Activated T-cell treated with anti-CD3 and anti-CD28 coated beads, Interleukin-2, amount 50 U/mL, for 48 hours (primary cell): ENCODE measurements at places on chromosomes 11 and 22.

- DNase-seq = no peak
Measured at GRCh38 chr11:122791411-122791810, 46.9 kb upstream of the CRTAM start.

- DNase-seq = no peak
Measured at GRCh38 chr22:20479612-20480196, 15.9 kb downstream of the KLHL22 start.

GRCh38 chr11:27255447-27255828 is 107.6 kb downstream of the CCDC34 start:
- DNase-seq = no peak

DNA sequence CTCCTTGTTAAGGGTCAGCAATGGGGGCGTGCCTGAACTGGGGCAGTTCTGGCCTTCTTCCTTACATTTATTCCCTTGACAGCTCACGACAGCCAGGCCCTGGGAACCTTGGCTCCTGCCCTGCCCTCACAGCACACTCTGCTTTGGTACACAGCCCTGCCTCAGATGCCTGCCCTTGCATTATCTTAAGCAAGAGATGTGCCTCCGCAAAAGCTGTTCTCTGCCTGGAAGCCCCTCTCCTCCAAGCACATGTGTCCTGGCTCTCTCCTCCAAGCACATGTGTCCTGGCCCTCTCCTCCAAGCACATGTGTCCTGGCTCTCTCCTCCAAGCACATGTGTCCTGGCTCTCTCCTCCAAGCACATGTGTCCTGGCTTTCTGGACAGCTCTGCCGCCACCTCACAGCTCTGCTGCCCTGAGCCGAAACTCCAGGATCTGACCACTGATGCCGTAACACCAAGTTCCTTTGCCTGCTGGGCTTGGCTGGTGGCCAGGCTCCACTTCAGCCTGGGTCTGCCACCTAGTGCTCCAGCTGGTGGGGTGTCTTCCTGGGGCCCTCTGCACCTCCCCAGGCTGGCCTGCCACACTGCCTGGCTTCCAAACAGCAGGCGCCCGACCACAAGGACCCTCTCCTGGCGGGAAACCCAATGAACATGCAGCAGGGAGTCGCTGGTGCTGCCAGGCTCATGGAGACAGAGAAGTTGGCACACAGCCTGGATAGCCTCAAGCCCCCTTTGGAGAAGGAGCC is 53.0 kb downstream of the SCUBE1 start:
- no peak for DNase-seq

- DNase-seq = no peak
Measured at GRCh38 chr11:130272336-130272735, 42.4 kb downstream of the ZBTB44 start.

DNA sequence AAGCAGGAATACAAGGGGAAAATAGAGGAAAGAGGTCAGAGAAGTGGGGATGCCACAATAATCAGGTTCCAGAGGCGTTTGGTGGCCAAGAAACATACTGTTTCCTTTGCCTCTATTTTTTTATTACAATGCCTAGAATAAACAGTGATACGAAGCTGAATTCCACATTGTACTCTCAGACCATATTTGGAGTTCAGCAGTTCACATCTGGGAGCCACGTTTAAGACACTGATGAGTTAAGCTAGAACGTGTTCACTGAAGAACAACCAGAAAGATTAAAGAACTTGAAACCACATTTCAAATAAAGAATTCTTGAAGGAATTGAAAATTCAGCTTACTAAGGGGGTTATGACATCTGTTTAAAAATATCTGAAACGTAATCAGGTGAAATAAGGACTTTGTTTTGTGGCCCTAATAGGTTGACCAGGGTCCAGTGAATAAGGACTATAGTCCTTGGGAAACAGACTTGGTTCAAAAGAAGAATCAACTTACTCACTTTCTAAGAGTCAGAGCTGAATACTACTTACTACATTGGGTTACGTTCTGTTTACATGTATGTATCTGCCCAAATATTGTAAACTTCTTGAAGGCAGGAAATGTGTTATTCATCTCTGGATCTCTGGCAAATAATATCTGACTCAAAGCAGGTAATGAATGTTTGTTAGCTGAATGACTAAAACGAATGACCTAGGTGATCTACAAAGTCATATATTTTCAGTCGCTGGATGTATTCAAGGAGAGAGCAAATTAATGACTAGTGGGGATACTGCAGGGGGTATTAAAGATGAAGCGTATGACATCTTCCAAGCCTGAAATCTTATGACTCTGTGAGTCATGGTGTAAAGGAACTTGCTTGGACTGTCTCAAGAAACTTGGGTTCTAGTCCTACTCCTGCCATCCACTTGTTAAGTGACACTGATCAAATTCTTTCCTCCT is 247.0 kb upstream of the NARS2 start:
- no peak for DNase-seq

- DNase-seq = peak; percentile 53
Measured at GRCh38 chr11:6438979-6439571, 1.7 kb downstream of the HPX start.

GRCh38 chr11:67364169-67364568 is 9.2 kb downstream of the CLCF1 start:
- DNase-seq = no peak

DNA sequence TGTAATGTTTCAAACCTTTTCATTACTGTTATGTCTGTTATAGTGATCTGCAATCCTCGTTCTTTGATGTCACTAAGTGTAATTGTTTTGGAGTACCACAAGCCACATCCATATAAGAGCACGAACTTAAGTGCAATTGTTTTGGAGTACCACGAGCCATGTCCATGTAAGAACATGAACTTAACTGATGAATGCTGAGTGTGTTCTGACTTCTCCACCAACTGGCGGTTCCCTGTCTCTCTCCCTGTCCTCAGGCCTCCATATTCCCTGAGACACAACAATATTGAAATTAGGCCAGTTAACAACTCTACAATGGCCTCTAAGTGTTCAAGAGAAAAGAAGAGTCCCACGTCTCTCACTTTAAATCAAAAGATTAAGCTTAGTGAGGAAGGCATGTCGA is 23.5 kb downstream of the TESMIN start:
- no peak for DNase-seq

- no peak for DNase-seq
Measured at GRCh38 chr11:74316772-74317505, 5.5 kb upstream of the P4HA3 start.

DNA sequence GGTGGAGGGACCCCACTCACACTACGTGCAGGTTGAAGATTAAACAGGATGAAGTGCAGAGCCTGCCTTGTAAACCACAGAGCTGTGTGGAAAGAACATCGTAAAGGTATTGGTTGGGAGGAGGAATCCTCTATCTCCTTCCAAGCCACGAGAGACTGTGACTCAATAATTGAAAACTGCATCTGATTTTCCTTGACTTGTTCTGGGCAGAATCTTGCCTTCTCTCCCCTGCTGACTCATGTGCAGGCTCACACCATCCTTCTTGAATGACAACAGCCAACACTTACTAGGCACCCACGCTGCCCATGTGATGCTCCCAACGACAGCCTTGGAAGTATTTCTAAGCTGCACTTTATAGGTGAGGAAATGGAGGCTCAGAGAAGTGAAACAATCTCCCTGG is 563.0 kb downstream of the MIAT start:
- DNase-seq = no peak

GRCh38 chr11:60880643-60881282 is 13.4 kb downstream of the ZP1 start:
- DNase-seq = no peak

GRCh38 chr11:57560146-57560545 is 7.3 kb downstream of the UBE2L6 start:
- no peak for DNase-seq

DNA sequence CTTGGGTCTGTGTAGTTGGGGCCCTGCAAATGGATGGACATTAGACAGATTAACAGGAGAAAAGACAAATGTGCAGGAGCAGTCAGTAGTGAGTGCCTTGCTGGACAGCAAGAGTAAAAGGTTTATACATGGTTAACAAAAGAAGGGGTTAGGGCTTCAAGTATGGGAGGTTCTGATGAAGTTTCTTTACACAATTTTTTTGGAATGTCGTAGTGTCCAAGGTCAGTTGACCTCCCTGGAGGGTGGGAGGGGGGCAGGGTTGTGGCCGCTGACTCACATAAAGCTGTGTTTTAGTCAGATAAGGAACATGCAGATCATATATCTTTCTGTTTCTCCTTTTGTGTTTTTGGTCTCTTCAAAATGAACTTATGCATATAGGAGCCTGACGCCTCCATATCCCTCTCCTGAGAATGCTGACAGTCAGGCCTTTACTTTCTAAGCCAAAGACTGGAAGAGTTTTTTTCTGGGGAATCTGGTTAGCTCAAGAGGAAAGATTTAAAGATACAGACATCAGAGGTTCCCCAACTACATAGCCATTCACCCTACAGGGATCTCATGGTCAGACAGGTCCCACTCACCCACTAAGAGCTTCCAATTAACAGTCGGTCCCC is 134.3 kb downstream of the NECTIN1 start:
- no peak for DNase-seq

DNA sequence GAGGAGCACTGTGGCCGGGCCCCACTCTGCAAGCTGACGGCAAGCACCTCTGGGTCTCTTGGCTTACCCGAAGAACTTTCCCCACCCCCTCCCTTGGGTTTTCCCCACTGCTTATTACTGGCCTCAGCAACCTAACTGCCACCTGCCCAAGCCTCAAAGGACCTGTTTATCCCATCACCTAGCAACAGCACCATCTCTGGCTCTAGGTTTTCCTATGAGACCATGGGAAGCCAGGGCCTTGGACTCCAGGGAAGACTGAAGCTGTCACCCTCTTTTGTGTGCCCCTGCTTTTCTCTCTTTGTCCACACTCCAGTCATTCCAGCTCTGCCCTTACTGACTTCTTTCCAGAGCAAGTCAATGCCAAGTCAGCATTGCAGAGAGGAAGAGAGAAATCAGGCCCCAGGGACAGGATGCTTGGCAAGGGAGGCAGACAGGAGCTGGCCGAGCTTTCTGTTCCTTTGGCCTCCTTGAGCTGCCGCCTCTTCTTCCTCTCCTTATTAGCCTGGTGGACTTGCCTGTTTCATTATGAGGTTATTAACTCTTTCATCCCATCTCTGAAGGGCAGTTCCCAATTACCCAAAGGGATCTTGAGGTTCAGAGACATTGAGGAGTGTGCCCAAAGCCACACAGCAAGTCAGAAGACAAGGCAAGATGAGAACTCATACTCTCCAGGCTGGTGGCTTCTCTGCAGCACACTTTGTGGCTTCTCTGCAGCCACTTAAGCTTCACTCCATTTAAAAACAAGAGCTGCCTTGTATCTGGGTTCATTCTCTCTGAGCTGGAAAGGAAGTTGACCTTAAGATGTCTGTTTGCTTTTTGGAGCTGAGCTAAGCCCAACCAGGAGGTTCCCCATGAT is at the start of gene SMIM35:
Gene SMIM35, minus strand, starts transcription at position 51 of the 856 bp plus-strand sequence. CDS start 206 bp downstream, outside the sequence.
- no peak for DNase-seq

- DNase-seq = no peak
Measured at GRCh38 chr11:134244593-134244992, 8.6 kb downstream of the THYN1 start.

- no peak for DNase-seq
Measured at GRCh38 chr11:130740819-130741218, 175.5 kb downstream of the SNX19 start.

GRCh38 chr11:73244589-73245240 is 26.6 kb downstream of the P2RY2 start:
- no peak for DNase-seq

DNA sequence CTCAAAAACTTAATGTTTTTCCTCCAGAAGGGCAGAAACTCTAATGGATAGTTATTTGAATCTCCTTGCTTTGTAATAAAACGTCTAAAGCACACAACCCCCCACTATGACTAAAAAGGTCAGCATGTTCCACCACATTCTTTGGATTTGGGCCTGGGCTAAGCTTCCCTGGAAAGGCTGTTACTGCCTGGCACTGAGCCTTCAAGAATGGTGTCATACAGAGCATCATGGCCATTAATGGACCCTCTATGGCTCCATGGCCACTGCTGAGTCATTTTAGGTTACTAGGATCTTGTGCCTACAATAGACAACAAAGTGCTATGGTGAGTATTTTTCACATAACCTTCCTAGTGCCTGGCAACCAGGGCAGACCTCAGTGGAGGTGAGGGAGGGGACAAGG is 242.6 kb upstream of the FAT3 start:
- DNase-seq = no peak

GRCh38 chr22:27512283-27512761 is 289.2 kb downstream of the MN1 start:
- no peak for DNase-seq
